Epithelial cell of esophagus (primary cell): ENCODE measurements at places on chromosomes 6 and 20.

DNA sequence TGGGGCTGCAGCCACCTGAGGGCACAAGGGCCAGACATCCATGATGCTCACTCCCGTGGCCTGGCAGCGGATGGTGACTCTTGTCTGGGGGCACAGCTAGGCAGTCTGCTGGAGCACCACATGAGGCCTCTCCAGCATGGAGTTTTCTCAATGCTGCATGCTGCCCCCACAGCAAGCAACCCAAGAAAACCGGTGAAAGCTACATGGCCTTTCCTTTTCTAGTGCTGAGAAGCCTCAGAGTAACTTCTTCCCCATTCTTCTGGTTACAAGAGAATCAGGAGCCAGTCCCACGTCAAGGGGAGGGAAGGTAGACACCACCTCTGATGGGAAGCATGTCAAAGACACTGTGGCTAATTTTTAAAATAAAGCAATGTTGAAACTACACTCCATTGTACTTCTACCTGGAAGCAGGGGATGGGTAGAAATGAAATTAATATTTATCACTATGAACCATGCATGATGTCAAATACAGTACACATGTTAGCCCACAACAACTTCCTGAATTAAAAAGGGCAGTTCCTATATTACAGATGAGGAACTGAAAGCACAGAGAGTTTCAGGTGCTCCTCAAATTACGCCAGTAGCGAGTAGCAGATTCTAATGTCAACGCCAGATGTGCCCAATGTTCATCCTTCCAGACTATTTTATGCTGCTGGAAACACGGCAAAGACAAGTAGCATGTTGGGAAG lies 101.5 kb downstream of the LAMP5 start:
- no peak for DNase-seq

DNA sequence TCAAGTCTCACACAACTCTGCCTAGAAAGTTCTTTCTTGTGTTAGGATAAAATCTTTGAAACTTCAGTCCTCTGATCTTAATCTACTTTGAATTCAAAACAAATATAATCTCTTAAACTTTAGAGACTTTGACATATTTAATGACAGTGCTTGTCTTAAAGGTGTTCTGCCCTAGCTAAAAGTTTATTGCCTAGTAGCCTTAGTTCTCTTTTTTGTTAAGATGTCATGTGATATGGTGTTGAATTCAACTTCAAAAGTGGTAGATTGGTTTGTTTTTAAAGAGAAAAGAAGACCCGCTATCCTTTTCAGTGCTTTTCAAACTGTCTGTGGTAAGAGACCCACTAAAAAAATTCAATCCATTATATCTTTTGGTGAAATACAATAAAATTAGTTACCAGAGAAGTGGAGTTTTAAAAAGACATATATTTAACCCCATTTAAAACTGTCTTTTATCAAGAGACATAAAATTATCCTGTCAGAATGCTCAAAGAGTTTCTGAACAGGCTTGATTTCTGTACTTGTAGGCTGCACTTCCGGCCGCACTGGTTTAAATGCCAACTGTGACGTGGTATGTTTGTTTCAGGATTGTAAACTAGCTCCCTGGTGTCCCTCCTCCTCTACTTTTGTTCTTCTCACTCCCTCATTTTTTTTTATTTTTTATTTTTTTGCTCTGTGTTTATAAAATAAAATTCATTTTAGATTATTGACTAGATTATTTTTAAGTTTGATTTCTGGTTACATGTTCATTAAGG lies 76.5 kb downstream of the QKI start:
- peak; percentile 75 for DNase-seq

DNA sequence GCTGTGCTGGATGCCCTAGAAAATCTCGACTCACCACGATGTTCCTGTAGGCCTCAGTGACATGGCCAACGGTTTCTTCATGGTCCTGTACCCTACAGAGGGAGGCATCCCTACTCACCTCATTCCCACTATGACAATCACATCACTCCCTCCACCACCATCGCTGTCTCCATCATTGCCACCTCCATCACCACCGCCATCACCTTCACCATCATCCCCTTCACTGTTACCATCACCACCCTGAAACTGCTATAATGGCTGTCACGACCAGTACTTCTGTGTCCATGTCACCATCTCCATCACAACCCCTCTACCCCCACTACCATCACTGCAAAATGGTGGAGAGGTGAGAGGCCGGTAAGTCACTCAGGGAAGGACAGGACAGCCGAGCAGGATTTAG lies 29.8 kb upstream of the MRPS18A start:
- DNase-seq, result no peak

GRCh38 chr6:160742090-160742489 lies 40.0 kb downstream of the PLG start:
- DNase-seq, result no peak

DNA sequence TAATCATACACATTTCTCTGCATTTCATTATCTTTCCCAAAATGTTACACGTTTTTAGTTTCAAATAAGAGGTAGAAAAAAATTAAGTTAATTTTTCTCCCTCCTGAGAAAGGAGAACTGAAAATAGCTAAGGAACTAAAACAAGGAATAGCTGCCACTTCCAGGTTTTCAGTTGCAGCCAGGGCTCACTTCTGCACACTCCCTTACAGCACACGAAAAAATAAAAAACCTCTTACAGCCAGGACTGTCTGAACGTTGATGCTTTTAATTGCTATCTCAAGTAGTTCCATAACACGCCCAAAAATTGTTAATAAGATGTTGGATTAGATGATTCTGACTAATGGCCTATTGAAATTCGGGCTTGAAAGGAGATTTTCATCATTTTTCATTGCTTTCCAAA lies 153.7 kb upstream of the THBS2 start:
- no peak for DNase-seq

DNA sequence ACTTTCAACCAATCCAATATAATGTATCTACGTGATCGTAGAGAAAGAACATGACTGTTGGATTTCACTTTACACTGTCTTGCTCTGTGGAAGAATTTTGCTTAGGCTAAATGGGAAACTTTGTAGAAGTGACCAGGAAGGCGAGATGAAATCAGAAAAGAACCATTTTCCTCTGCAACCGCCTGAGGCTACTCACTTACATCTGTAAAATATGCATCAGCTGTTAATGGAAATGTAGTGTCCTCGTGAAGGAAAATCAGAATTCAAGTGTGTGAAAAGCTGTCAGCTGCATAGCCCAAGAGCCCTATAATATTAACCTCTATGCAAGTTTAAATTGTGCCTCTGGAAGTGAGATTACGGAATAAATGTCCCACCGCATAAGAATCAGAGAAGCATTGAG lies 277.9 kb downstream of the C6orf118 start:
- DNase-seq, result no peak

- no peak for DNase-seq
These were observed 1307.0 kb upstream of the GJE1 start for GRCh38 chr6:140825731-140826130.

- no peak for DNase-seq
These were observed 64.9 kb downstream of the LAMA4 start for GRCh38 chr6:112189494-112189893.

- DNase-seq, result peak; percentile 100
These were observed 45.4 kb downstream of the SSR1 start for GRCh38 chr6:7267466-7268091.

- no peak for DNase-seq
These were observed 4.1 kb upstream of the ZNF335 start for GRCh38 chr20:45976086-45976485.

DNA sequence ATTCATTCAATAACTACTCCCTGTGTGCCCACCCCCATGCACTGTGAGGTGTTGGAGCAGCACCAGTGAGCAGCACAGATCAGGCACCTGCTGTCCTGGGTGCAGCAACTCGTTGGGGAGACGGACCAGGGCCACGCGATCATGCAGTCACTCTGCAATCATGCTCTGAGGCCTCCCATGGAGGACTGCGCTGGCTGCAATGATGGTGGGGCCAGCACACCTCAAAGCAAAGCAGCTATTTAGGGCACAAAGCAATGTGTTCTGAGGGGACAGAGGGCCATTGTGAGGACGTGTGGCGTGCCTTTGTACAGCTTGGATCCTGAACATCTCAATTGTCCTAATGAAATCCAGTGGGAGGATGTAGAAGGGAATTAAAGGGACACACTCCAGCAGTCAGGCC lies 41.0 kb upstream of the MPC1 start:
- DNase-seq, result no peak

GRCh38 chr20:54346276-54346675 lies 129.1 kb upstream of the DOK5 start:
- no peak for DNase-seq

DNA sequence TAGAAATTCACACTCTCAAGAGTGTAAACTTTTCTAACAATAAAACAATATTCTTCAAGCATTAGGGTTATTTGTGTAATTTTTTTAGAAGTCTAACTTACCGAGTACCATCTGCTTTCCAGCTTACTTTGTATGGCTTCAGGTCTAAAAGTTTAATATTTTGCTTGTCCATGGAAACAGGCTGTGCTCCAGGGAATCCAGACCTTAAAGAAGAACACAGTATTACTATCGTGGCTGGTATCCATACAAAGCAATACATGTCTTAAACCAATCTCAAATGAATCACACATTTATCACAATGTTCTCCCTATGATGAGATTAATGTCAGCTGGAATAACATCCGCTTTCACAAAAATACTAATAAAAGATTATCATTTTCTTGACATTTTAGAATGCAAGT lies 73.0 kb downstream of the RNGTT start:
- no peak for DNase-seq

DNA sequence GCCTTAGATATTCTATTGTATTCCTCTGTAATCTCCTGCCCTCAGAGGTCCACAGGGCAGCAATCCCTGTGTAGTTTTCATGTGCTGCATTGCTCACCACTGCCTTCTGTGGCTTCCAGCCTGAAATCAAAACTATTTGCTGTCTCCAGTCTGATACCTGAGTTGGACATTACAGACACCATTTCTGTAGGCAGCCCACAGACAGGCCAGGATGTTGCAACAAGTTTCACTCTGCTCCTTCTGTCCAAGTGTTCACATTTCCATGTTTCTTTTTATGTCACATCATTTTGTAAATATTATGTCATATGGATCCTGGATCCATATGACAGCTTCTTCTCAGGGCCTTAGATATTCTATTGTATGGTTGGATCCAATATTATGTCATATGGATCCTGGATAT lies 21.7 kb downstream of the ECI2 start:
- DNase-seq, result no peak

DNA sequence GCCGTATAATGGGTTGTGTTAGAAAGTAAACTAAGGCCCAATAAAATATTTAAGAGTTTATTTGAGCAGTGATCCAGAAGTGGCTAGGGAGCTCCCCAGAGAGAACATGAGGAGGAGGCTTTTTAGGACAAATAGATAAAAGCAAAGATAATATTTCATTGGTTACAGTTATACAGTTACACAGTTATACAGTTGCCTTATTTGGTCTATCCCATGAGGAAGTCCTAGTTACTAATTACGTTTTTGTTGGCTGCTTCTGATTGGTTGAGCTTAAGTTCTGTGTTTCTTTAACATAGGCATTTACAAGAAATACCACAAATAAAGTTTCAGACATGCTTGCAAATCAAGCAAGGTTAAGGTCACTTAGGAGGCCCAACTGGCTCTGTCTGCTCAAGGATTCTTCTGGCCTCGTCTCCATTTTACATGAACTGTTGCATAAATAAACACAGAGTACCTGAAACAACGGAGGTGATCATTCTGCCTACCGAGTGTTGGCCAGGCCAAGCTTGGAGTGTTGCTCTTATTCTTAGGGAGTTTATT lies 7.0 kb downstream of the UBD start:
- peak; percentile 68 for DNase-seq

DNA sequence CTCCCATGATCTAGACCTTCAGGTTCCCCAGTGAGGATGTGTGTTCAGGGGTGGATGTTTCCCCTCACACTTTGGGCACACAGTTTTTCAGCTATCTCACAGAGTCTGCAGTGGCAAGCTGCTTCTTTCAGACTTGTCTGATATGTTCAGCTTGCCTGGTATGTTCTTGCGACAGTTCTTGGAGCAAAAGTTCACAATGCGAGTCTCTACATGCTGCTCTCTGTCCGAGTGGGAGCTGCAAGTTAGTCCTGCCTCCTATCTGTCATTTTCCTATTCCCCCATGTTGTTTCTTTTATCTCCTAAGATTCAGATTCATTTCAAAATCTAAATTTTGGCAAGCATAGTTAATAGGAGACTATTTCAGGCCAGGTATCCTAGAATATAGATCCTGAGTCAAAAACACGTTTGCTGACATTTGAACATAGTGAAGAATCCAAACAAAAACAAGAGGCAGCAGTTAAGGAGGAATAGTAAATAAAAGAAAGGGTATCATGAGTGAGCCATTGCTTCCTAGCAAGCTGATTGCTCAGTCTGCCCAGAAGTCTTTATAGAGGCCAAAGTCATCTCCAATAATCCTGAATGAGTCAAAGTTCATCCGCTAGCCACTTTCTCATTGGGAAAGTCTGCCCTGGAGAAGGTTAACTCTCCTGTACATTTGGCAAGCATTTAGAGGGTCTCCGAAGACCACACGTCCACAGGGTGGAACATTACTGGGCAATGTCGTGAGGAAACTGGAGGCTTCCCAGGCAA lies 140.2 kb upstream of the MOCS1 start:
- DNase-seq, result peak; percentile 68

DNA sequence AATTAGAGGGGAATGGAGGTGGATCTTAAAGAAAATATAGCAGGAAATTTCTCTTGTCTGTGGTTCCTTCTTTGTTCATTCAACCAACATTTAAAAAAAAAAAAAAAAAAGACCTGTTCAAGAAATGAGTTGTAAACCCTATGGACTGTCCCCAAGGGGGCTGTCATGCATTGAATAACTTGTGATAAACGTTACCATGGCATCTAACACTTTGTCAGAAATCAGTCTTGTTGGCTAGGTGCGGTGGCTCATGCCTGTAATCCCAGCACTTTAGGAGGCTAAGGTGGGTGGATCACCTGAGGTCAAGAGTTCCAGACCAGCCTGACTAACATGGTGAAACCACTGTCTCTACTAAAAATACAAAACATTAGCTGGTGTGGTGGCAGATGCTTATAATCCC lies 381.7 kb downstream of the BCKDHB start:
- no peak for DNase-seq

DNA sequence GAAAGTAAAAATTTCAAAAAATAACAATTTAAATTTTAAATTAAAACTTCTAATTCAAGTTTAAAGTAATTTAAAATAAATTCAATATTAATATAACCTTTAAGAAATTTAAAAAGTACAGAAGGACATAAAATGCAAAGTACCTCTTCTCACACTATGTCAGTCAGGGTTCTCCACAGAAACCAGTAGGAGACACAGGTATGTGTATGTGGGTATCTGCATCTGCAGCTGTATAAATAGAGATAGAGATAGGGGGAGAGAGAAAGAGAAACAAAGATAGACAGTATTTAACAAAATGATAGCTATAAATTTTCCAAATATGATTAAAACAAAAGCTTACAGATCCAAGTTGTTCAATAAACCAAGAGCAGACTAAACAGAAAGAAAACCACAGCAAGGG lies 190.8 kb downstream of the ERMARD start:
- DNase-seq, result no peak
